GM03348 (cell line): ENCODE measurements at places on chromosomes 3 and 15.

GRCh38 chr3:15647611-15648167 is 46.1 kb downstream of the BTD start:
- peak; percentile 78 for DNase-seq

DNA sequence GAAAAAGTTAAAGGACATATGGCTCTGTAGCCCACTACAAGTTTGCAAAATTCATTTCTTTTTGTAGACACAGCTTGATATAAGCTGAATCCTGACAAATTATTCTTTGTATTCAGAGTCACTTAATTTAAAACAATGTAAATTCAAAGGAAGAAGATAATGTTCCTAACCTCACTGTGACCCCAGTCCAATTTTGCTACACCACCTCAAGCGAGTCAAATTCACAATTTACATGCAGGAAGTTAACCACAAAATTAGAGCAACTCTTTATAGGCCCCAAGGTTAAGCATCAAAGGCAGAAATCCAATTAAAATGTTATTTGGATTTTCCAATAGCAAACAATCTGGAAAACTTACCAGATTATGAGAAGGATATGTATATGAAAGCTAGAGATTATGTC is 119.5 kb upstream of the CNTN6 start:
- no peak for DNase-seq

DNA sequence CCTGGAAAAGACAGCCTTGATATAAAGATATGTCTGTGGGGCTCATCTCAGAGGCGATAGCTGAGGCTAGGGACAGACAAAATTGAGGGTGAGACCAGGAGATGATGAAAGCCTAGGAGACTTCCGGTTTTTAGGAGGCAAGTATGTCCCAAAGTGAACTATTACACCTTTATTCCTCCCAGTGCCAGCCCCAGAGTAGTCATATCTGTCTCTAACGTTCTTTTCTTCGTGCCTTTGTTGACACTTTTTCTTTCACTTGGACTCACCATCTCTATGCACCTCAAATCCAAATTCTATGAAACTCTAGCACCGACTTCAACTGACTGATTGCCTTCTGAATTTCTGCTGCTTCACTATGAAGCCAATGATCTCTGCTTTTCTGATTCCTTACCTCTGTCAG is 93.8 kb upstream of the RASGRP1 start:
- DNase-seq: no peak

DNA sequence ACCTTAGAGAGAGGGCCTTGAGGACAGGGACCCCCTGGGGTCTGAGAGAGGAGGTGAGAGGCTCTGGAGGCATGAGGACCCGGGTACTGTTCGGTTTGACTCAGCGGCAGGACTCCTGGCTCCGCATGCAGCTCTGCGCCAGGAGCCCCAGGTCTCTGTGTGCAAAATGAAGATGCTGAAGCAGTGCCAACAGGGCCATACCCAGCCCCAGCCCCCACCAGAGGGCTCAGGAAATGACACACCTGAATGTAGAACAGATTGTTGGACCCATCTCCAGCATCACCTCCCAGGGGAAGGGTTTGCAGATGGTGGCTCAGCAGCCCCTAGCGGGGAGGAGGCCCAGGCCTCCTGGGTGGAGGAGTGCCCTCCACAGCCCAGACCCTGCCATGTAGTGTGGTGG is 30.2 kb downstream of the EPHB3 start:
- no peak for DNase-seq

GRCh38 chr15:69691307-69692015 is 238.8 kb downstream of the RPLP1 start:
- DNase-seq: no peak

- no peak for DNase-seq
Measured at GRCh38 chr15:43954181-43954621, 127.4 kb downstream of the WDR76 start.

GRCh38 chr3:155712008-155712407 is 32.9 kb downstream of the PLCH1 start:
- peak; percentile 26 for DNase-seq

GRCh38 chr3:157134620-157135191 is 25.2 kb downstream of the CCNL1 start:
- DNase-seq: no peak

- DNase-seq: no peak
Measured at GRCh38 chr3:52406791-52407510, 38.0 kb downstream of the SEMA3G start.

DNA sequence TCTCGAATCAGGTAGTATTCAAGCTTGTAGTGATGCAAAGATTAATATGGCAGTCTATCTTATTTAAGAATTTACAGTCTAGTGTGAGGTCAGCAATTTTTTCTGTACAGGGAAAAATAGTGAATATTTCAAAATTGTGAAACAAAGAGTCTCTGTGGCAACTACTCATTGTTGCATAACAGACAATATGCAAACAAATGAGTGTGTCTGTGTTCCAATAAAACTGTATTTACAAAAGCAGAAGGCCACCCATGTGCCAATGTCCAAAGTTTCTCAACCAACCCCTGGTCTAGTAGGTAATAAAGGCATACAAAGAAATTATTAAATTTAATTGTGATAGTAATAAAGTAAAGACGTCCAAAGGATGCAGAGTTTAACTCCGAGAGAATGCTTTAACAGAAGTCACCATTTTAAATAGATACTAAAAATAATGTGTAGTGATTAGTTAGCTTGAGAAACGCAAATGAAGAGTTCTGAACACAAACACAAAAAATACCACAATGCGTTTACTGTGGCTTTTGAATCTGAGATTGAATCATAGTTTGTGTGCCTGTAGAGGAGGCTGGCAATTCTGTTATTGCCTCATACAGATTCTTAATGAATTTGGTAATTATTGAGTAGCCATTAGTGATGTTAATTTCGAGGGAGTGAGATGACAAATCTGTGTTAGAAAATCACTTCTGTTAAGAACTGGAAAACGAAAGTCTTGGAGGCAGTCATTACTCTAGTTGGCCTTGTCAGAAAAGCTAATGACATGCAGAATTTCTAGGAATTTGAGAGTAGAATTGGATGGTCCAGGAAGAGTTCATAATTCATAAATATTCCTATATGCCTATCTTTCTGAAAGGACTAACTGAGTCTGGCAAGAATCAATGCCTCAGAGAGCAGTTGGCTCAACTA is 48.7 kb downstream of the CADM2 start:
- no peak for DNase-seq

- DNase-seq: no peak
Measured at GRCh38 chr3:18258492-18258891, 166.6 kb downstream of the SATB1 start.

DNA sequence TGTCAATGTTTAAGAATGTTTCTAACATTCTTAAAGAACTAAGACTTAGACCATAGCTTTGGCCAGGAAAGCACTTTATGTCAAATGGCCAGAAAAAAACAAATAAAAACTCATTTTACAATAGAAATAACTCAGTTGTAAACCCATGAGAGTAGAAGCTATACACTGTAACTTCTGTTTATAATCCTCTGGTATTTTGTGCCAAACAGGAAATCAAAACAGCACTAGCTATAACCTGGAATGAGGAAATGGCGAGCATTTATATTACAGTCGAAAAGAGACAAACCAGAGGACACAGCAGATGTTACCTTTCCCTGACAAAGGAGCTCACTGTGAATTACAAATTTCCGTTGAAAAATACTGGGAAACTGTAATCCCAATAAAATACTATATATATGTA is 10.3 kb downstream of the GK5 start:
- no peak for DNase-seq

GRCh38 chr3:125337506-125337905 is 37.6 kb downstream of the ZNF148 start:
- DNase-seq: no peak

DNA sequence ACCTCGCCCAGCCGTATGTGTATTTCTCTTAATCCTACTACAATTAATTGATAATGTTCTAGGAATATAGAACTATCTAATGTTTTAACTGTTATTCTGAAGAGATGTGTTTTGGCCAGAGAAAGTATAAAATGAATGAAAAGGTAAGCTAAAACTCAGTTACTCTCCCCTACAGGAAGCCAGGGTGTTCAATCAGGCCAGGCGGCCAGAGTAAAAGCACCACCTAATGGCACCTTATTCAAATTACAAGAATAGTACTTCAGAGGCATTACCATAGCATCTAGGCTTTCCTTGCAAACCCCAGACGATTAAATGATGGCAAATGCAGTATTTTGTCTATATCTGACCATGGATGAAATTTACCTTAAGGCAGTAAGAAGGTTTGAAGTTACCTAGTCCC is 10.4 kb downstream of the SLC12A8 start:
- no peak for DNase-seq

GRCh38 chr3:46127503-46127902 is 80.6 kb downstream of the CCR1 start:
- DNase-seq: peak; percentile 69

- DNase-seq: no peak
Measured at GRCh38 chr3:31421314-31422048, 111.2 kb upstream of the STT3B start.

DNA sequence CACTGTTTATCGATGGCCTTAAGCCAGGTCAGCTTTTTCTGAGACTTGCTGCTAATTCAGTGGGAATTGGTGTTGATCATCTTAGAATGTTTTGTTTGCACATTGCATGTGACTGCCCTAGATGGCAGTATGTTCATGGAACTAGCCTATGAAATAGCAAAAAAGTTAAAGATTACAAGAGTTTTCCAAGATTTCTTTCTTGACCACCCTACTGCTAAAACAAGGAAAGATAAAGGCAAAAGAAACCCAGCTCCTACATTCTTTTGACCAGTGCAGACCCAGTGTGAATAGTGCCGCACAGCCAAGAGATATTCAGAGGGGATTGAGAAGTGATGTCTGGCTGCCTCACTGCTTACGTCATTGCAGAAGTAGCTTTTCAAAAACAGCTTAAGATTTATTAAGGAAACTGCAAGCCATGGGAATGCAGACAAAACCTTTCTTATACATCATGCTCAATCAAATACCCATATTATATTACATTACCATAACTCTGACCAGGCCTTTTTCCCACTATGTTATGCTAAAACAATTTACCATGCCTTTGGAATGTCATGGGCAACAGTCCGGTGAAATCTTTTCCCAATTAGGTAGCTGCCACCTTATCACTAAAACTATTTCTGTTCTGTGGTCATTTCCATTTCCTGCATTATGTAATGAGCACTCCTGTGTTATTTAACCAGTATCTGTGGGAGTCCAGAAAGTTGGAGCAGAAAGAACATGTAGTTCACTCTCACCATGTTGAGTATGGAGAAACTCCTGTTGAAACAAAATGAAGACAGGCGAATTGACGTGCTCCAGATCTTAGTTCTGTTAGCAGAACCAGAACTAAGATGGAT is 6.0 kb downstream of the PHLDB2 start:
- peak; percentile 44 for DNase-seq

- no peak for DNase-seq
Measured at GRCh38 chr3:61358364-61358763, 107.1 kb upstream of the FHIT start.

DNA sequence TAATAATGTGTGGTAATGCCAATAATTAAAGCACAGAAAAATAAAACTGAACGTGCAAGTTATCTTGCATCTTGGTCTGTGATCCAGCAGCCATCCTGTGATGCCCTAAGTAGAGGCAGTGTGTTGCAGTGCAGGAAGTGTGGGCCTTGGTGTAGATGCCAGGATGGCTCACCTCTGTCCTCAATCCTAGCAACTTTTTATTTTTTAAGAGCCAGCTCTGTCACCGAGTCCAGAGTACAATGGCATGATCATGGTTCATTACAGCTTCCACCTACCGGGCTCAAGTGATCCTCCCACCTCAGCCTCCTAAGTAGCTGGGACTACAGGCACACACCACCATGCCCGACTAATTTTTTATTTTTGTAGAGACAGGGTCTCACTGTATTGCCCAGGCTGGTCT is 7.6 kb downstream of the BAHD1 start:
- DNase-seq: no peak

- no peak for DNase-seq
Measured at GRCh38 chr15:52765785-52766184, 24.4 kb downstream of the ONECUT1 start.

GRCh38 chr3:52534281-52535183 is 875 bp upstream of the NT5DC2 start:
- DNase-seq: peak; percentile 55

DNA sequence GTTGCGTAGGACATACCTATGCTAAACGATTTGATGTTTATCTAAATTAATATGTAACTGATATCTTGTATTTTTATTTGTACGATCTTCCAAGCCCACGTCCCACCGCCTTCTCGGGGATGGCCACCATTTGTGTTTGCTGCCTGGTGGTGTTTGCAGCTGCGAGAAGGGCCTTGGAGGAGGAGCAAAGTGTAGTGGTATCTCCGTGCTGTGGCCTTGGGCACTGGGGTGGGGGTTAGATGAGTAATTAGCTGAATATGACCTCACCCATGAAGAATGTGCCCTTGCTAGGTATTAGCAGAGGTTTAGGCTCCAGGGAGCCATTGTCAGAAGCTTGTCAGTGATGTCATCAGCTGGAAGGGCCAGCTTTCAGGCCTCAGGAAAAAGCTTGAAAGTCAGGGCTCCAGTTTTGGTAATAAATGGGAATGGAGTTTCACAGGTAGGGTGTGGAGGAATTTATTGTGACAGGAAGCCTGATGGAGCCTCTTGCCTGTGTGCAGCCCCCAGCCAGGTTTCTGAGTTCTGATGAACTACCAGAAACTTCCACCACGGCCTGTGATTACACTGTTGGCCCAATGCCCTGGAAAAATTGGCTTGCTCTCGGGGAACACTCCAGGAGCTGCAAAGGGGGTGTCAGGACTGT is 41.0 kb downstream of the FLNB start:
- peak; percentile 64 for DNase-seq

DNA sequence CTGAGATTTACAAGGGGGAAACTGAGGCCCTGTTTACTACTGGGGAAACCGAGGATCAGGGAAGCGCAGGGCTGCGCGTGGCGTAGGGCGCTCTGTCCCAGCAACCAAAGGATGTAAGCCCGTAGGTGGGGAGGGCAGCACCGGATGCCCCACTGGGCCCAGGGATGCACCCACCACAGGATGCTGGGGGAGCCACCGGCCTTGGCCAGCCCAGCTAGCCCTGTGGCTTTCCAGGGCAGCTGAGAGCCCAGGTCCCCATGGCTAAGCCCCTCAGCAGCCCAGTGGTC is 33.4 kb downstream of the RPN1 start:
- no peak for DNase-seq

- no peak for DNase-seq
Measured at GRCh38 chr3:175865724-175866123, 1006.6 kb downstream of the NAALADL2 start.

DNA sequence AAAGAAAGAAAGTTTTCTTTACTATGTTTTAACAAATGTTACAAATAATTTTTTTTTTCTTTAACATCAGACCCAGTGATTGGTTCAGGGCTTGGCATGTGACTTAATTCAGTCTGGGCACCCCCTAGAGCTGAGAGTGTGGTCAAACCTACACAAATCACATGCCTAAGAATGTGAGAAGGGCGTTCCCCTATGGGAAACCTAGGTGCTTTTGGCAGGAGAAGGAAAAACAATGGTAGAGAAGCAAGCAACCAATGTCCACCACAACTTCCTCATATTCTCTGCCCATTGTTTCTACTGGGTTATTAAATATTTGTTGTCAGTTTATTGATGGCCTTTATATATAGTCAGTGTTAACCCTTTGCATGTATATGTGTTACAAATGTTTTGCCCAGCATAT is 21.4 kb upstream of the PIAS1 start:
- DNase-seq: no peak
